Stimulated activated CD8-positive, alpha-beta memory T cell treated with anti-CD3 and anti-CD28 coated beads, Interleukin-2, amount 100 ng/mL, for 1 hour (primary cell): ENCODE measurements at places on chromosomes 2 and 18.

DNA sequence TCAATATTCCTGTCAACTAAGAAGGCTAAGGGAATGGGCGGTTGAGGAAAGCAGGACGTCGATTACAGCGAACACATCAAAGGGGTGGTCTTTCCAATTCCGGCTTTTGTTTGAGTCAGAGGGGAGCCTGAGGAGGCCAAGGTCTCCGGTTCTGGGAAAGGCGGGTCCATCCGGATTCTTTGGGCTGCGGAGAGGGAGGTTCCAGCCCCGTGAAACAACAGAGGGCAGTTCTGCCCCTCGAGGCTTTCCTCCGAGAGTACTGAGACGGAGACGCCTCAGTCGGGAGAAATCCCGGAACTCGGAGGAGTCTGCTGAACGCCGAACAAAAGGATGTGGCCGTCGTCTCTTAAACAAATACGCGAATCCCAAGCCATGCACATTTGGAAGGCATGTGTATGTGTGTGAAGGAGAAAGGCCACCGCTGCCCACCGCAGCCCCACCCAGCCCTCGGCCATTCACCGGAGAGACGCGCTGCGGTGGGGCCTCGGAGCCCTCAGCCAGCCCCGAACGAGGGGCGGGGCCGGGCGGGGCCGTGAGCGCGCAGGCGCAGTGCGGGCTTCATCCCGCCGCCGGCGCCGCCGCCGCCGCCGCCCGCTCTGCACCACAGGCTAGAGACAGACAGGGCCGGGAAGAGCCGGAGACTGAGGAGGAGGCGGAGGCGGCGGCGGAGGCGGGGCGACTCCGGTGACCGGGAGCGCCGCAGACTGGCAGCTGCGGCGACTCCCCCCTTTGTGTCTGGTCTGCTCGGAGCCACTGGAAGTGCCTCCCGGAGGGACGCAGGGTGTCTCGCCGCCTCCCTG is at the start of gene BMPR2:
Gene BMPR2, plus strand, starts transcription at position 719 of the 800 bp plus-strand sequence. CDS start 1,148 bp downstream, outside the sequence.
- DNase-seq: peak; percentile 62

- no peak for DNase-seq
Observed at GRCh38 chr2:175218551-175218950, 37.0 kb upstream of the ATP5MC3 start.

- no peak for DNase-seq
Observed at GRCh38 chr2:240817496-240818292, 2.3 kb downstream of the KIF1A start.

DNA sequence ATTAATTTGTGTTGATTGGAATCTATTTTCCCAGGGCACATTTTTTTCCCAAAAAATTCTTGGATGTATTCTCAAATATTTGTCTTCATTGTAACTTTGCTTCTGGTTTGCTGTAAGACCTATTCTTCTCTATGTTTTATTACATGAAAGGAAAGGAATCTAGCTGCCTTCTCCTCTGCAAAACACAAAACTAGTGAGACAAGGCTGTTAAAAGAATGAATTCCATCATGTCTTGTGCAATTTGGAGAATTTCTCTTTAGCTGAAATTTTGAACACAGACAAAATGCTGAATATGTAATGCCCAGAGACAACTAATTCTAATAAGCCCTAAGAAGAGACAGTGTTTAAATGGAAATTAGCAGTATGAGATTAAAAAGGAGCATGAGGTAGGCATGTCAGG is 275.9 kb downstream of the CDH20 start:
- no peak for DNase-seq

DNA sequence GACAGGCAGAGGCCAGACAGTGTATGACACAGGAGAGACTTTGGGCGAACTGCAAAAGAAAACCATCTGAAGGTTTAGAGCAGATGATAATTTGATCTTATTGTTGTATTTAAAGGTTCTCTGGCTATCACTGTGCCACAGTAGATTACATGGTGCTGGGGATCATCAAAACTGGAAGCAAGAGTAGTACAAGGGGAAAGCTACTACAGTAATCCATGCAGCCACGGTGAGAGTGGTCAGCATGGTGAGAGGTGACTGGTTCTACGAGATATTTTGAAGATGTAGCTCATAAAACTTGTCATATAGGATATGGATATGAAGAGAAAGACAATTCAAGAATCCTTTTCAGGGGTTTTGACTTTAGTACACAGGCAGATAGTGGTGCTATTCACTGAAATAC is 194.8 kb upstream of the GULP1 start:
- no peak for DNase-seq

DNA sequence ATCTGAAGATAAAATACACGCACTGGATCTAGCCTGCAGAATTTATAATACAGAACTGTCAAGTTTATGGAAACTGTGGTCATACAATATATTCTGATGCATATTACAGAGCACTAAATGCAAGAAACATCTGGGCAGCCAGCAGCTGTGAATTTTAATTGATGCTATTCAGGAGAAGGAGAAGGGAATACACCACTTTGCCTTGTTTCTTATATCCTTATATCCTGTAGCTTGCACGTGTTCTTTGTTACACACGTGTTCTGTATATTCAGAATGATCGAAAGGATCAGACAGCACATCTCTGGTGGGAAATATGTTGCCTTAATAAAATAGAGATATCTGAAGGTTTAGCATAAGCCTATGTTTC is 335.8 kb downstream of the AGPS start:
- no peak for DNase-seq

- no peak for DNase-seq
Observed at GRCh38 chr2:52844701-52845423, 922.7 kb upstream of the CHAC2 start.

DNA sequence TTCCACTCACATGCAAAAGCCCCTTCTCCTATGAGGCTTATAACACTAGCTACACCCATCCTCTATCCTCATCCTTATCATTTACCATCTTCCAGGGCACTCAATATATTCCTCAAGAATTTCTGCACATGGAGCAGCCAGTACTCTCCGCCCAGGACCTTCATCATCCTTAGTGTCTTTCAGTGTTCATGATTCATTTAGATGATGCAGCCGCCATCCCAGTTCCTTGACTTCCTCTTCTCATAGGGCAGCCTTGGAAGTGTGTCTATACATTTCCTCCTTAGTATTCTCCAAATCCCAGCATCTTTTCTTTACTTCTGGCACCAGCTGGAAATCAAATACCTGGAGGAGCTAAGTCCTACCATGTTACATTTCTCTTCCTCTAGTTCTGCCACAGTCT is 3.0 kb upstream of the ITSN2 start:
- DNase-seq: no peak

DNA sequence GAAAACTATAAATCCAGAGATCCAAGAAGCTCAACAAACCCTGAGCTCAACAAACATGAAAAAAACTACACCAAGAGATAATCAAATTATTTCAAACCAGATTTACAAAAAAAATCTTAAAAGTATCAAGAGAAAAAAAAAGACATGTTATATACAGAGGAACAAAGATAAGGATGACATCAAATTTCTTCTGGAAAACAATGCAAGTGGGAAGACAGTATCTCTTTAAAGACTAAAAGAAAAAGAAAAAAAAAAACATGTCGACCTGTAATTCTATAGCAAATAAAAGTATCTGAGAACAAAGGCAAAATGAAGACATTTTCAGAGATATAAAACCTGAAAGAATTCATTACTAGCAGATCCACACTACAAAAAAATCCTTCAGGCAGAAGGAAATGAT is 21.3 kb downstream of the TMEM131 start:
- no peak for DNase-seq

GRCh38 chr2:47810850-47811249 is 27.9 kb downstream of the MSH6 start:
- no peak for DNase-seq

DNA sequence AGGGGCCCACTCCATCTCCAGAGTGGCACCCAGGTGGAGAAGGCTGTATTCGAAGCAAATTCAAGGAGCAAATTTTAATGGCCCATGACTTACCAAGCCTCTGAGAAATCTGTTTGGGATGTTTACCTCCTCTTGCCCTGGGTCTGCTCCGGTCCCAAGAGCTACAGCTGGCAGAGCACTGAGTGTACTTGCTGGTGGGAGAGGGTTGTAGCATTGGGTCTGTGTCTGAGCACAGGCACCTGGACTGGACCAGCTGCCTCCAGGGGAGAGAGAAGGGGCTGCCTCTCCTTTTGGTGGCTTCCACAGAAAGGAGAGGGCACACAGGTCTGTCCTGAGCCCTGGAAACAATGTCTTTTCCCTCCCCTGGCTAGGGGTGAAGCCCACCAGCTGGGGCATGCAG is 9.8 kb downstream of the EN1 start:
- DNase-seq: no peak

DNA sequence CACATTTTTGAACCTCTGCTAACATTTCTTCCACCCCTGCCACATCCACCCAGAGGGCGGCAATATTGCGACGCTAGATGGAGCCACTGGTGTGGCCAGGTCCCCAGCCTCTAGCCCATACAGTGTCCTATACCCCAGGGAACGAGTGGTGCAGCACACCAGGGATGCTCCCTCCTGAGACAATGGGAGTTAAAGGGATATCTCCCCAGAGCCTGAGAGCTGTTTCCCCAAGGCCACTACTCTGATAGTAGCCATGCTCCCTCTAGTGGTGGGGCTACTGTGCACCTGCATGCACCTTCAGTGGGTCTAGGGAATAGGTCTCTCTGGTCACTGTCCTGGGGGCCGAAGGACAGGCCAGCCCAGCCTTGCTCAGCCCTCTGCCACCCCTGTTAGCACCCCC is 336.4 kb upstream of the FSHR start:
- DNase-seq: no peak

GRCh38 chr2:11746807-11747459 is 501 bp downstream of the LPIN1 start:
- no peak for DNase-seq

DNA sequence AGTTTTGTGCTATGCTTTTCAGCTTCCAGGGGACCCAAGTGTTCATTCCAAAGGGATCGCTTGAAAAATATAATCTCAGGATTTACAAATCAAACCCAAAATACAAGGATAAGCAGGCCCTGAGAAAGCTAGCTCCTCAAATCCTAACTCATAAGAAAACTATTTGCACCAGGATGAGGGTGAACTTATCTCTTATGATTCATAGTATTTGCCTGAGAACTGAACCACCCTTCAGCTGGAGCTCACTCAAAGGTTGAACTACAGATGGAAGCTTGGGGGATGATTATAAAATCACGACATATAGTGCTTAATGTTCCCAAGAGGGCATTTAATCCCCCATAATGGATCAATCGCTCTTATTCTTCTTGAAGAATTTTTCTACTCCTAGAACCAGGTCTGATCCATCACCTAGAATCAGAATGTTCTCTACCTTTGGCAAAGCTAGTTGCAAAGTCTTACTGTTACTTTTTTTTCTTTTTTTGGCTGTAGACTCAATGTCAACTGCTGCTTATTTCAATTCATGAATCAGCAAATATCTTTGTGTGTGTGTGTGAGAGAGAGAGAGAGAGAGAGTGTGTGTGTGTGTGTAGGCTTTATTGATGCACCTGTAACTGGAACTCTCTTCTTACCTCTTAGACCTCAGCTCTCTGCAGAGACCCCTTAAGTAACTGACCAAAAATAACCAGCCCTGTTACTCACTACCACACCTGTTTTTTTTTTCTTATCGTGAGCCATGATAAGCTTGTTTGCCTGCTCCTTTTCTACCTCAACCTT is 44.8 kb downstream of the ARL4C start:
- no peak for DNase-seq

GRCh38 chr18:9711361-9712129 is 3.4 kb downstream of the RAB31 start:
- DNase-seq: no peak

- DNase-seq: no peak
Observed at GRCh38 chr18:35378574-35378896, 1.4 kb upstream of the ZNF396 start.

DNA sequence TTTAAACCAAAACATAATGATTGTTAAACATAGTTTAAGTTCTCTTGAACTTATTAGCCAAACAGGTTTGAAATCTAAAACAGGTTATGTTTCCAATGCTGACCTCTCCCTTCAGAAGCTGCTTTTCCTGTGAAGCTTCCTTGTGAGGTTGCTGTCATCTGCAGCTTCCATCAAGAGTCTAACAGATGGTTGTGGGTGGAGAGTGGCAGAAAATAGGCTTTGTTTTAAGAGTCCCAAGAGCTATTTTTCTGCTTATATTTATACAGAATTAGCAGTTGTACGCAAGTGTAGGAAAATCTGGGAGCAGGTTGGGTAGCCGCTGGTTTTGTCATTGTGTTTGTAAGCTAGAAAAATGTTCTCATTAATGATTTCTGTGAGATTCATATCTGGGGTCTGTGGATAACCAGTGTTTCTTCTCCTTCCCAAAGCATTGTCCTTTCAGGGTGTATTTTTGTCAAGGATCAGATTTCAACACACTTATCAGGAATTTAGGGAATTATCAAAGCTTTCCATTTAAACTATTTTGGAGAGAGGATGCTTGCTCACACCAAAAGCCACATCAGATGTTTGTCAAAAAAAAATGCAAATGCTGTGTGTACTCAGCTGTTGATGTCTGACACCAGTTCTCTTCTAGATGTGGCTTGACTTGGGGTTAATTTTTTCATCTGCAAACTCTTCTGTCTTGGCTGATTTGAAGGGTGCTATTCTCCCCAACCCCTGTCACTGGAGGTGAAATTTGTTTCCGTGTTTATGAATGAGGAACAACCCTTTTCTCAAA is 78.1 kb upstream of the KIF5C start:
- DNase-seq: no peak

DNA sequence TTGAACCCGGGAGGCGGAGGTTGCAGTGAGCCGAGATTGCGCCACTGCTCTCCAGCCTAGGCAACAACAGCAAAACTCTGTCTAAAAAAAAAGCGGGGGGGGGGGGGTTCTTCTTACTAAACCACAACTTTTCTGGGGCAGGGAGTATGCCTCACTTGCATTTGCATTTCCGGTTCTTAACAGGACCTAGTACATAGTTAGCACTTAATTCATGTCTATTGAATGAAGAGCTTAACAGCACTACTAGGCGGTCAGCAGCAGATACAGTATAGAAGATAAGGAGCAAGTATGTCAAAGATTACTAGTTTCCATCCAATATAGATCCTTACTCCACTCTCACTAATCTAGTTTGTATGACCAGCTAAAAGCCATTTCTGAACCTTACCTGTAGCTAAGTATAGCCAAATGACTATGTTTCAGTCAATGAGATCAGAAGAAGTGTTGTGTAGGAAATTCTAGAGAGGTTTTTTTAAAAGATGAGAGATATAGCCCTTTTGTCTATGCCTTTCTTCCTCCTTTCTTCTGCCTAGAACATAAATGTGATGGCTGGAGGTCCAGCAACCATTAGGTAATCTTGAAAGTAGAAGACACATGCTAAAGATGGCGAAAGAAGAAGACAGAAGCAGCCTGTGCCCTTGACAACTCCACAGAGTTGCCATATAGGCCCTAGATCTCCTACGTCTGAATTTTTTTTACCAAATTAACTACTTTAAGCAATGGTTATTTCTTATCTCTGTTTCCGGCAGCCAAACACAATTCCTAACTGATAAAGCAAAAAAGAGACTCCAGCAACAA is 11.3 kb downstream of the HYCC2 start:
- DNase-seq: no peak
